ENCODE measurements at places on chromosomes 3 and 15. TPM values are rescaled to one million over a fixed set of nuclear protein-coding genes. Genes with fewer than 3 reads are reported as not detected.

The ANKRD34C gene
- polyA plus RNA-seq: not detected

The STAG1 gene
- 51.0 TPM for polyA plus RNA-seq

The MPI gene
- 61.3 TPM for polyA plus RNA-seq

The DYNC1LI1 gene
- polyA plus RNA-seq: 36.7 TPM

The APOD gene
- 3.5 TPM for polyA plus RNA-seq

The ANKDD1A gene
- 12.4 TPM for polyA plus RNA-seq

The AP3B2 gene
- 1.5 TPM for polyA plus RNA-seq

The GOLGA6D gene
- polyA plus RNA-seq: 0.18 TPM

The HRG gene
- polyA plus RNA-seq: 0.09 TPM
